ENCODE measurements at places on chromosomes 13 and 19.
A peak's percentile ranks its signal among the peaks of the same experiment; 100 is the strongest.

DNA sequence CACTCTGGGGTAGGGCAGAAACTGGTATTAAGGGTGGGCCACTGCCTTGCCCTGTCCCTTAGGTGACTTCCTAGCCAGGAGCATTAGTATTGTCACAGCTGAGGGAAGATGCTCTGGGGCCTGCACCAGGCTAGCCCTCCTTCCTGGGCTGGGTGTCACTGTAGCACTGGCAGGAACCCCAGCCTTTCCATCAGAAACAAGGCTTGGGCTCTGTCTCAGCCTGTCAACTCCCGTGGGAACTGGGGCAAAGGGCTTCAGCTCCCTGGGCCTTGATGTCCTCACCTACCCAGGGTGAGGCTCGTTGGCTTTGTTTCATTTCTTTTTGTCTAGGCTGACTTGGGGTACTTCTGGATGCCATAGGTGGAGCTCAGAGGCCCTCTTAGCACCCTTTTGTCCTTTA lies 18.0 kb downstream of the PAF1 start:
- DNase-seq = no peak

GRCh38 chr19:14686411-14686810 lies 3.4 kb upstream of the ZNF333 start:
- DNase-seq = peak; percentile 19

DNA sequence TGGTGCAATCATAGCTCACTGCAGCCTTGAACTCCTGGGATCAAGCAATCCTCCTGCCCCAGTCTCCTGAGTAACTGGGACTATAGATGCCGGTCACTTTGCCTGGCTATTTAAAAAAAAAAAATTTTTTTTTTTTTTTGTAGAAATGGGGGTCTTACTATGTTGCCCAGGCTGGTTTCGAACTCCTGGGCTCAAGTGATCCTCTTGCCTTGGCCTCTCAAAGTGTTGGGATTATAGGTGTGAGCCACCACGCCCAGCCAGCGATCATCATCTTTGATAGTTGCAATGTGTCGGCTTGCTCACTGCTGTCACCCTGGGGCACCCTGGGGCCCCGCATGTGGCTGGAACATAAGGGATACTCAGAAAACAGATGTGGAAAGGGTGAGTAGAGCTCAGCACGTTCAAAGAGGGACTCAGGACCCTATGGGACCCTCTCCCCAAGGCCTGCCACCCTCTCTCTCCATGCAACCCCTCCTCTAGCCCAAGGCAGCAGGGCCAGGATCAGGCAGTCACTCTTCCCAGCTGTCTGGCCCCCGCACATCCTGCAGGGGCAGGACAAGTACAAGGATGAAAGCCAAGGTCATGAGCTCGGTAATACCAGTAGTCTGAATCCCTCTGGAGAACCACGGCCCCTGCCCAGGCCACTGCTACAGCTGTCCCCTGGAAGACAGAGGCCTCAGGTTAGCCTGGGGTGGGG lies 6.5 kb upstream of the CCL25 start:
- DNase-seq = no peak

- no peak for DNase-seq
These were observed 13.4 kb downstream of the MBD3L2B start for GRCh38 chr19:7007859-7008258.

GRCh38 chr13:84137292-84137691 lies 255.0 kb upstream of the SLITRK1 start:
- DNase-seq = peak; percentile 41

- no peak for DNase-seq
These were observed 38.6 kb upstream of the ITM2B start for GRCh38 chr13:48194379-48194754.

DNA sequence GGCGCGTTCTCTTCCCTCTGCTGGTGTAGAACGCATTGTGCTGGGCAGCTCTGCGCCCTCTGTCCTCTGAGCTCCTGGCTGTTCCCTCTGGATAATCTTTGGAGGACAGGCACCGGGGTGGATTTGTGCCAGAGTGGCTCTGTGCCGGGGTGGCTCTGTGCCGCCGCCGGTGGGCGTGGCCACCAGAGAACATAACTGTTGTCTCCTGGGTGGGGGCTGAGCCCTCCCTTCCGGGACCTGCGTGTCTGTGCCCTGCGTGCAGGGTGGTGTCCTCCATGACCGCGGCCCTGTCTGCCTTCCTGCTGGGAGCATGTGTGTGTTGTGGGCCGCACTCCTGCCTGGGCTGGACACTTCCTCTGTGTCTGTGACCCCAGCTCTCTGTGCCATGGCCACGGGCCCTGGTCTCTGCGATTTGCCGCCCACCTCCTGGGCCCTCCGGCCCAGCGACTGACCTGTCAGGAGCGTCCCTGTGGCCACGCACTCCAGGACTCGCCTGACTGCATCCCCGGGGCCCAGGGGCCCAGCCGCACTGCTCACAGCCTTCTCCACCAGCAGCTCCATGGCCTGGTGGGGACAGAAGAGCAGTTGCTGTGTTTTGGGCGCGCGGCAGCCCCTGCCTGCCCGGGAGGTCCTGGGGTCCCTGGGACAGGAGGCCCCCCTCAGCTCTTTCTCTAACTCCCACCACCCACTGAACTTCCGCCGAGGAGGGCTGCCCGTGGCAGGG lies 22.4 kb upstream of the MATK start:
- no peak for DNase-seq

GRCh38 chr19:55635334-55635717 lies 5.5 kb upstream of the ZNF580 start:
- DNase-seq = no peak

DNA sequence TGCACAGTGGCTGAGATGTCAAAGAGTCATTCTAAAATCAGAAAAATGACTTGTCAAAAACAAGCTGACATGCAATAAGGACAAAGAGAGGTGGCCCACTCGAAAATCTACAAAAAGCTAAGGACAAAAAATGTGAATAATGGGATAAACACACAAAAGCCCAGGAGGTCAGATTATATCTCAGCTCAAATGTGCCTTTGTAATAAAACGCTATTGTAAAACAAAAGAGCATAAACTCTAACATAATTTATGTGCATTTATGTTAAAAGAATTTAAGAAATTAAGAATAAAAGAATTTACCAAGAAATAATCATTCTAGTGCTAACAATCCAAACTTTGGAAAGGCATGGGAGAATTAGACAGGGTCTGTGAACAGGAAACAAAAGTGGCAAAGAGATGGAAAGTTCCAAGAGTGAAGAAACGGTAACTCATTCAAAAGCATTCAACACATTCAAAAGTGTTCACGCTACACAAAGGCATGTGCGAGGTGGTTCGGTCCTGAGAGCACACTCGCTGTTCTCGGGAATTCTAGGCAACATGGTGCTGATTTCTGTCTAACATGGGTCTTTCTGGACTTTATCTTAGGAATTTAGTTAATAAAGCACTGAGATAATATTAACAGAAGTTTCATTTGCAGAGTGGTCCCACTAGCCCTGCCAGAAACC lies 197.7 kb downstream of the KATNAL1 start:
- DNase-seq = no peak

GRCh38 chr13:106595625-106596024 lies 27.7 kb upstream of the ARGLU1 start:
- DNase-seq = no peak

- no peak for DNase-seq
These were observed 3.2 kb downstream of the CCDC122 start for GRCh38 chr13:43876366-43876765.

DNA sequence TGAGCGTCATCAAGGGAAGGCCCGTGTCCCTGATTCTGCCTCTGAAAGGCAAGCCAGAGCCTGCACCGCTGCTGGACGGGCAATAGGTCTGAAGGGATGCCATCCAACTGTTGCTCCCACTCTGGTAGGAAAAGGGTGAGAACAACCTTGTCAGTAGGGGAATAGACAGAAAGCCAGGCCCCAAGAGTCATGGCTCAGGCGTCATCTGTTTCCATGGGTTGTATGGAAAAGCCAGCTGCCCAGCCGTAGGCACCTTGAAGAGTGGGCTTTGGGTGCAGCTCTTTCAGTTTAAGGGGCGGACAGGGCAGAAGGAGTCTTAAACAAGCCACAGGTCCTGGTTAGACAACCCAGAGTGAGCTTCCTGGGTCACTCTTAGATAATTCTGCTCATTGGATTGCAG lies 66.5 kb downstream of the RNF6 start:
- DNase-seq = no peak
